ENCODE measurements at places on chromosomes 2 and 18.

DNA sequence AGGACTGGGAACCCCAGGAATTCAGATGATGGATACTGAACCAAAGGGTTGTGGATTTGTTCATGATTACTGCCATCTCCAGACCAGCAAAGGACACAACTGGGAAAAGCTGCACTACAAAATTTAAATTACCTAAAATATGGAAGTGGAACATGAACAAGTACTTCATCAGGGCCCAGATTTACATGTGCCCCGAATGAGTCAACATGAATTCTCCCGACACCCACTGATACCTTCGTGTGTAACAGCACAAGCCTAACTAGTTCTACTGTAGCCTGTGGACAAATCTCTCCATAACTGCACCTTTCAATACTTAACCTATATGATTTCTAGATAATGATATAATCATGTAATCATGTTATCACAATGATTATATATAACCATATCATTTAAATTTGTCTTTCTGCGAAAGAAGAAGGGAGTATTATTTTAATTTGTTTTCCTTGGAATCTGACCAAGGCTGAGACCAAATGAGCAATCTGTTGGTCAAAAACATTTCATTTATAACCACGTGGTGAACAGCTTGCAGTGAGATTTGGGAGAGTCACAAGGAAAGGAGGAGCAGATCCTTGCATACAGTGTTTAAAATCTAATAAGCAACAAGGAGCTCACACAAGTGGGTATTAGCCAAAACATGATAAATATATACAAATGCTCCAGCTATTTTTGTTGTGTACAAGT lies 70.5 kb downstream of the CACNB4 start:
- no peak for DNase-seq

DNA sequence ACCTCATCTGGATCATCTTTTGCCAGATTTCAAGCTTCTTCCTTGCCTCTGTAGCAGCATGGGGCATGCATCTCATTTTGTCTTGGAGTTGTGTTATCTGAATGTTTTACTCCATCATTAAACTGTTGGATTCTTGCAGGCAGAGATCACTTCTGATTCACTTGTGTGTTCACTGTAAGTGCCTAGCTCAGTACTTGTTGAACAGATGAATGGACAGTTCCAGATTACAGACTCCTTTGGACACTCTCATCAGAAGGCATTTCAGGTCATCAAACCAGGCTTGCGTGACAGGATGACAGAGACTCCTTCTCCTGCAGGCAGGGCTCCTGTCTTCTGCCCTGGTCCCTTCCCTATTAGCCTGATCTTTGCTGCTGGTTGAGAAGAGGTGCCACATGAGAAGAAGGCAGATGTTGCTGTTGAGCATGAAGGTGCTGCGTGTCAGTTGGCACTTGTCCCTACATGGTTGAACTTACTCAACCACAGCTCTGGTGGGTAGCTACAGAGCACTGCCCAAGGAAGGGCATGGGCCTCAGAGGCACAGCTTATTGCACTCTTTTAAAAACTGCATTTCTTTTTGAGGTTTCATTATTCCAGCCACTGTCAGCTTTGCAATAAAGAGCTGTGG lies 58.9 kb downstream of the INPP4A start:
- no peak for DNase-seq

- no peak for DNase-seq
Measured at GRCh38 chr2:208674919-208675318, 268.3 kb downstream of the PTH2R start.

- no peak for DNase-seq
Measured at GRCh38 chr2:84875213-84875560, 5.7 kb downstream of the TRABD2A start.

DNA sequence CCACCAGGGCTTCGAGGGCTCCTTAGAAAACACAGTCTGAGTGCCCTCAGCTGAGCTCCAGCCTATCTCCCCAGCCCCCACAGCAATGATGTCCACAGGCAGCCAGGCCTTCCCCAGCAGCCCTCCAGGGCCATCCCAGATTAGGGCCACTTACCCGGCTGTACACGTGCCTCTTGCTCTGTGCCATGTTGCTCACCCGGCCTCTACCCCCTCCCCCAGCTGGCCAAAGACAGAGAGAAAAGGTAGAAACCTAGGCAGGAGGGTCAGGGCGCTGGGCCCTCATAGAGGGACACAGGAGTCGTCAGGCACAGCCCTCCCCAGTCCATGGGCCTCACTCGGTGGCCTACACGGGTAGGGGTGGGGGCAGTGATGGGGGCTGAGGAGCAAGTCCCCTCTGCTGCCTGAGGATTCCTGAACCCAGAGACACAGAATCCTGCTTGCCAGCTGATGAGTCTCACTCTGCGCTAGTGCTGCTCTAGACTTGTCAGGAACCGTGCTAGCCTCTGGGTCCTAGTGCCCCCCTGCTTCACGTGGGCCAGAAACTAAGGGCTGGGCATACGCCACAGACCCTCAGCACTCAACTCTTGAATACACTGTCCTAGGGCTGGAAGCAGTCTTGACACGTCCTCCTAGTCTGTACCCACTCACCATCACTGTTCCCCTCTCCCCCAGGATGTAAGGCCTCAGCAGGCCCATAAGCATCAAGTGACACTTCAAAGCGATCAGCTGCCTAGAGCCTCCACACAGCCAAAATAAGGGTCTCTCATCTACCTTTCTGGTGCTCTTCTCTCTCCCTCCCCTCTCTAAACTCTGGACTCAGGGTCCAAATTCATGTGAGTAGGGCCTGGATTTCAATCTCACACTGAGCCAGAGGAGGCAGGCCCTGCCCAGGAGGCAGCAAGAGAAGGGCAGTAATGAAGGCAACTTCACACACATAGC lies at the start of gene DCTN1:
TSS of gene DCTN1 (minus strand) at position 461 of the 939 bp plus-strand sequence. CDS start at position 187, 274 bp downstream.
- DNase-seq: no peak

DNA sequence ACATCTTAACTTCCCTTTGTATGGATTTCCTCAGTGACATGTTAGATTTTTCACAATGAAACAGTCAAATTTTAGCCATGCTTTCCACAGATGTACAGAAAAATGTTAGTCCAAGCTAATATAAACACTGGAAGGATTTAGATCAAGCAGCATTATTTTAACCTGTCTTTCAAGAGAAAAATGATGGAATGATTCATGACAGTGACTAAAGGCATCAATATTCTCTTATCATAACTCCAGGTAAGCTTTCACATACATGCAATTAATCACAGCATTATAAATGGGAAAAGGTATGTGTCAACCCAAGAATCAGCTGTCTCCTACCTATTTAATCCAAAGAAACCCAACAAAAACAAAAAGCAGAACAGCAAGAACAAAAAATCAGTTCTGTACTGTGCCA lies 92.7 kb downstream of the NCKAP5 start:
- no peak for DNase-seq

DNA sequence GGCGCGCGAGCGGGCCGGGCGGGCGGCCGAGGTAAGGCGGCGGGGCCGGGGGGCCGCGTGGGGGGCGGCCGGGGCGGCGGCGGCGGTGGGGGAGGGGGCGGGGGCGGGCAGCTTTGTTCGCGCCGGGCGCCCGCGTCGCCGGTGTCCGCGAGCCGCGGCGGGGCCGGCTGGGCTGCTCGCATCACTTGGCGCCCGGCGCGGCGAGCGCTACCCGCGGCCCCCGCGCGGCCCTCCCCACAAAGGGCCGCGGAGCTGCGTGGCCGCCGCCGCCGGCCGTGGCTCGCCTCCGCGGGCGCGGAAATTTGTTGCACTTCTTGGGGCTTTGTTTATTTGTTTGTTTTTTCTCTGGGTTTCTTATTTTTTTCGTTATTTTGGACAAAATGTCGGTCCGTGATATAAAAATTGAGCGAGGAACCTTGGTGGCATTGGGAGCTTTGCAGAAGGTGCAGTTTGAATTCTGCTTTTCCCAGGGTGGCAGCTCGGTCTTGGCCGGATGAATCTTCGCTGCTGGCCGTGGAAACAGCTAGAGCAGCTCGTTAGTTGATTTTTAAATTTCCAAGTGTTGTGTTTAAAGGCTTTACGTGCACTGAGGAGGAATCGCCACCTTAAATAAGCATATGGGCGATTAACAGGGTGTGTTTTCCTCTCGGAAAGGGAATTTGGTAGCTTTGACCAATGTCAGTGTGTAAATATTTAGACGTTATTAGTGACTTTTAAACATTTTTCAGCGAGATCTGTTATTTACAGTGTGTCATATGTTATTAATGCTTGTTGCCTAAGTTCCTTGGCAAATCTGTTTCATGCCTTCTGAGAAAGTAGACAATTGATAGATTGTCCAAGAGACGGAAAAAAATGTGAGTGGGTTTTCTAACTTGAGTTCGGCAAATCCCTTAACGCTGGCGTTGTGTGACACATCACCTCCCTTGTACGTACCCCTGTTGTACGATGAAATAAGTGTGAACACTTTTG lies 822 bp downstream of the UBE2E3 start:
- no peak for DNase-seq

- DNase-seq: no peak
Measured at GRCh38 chr2:221629468-221629867, 57.4 kb upstream of the EPHA4 start.

DNA sequence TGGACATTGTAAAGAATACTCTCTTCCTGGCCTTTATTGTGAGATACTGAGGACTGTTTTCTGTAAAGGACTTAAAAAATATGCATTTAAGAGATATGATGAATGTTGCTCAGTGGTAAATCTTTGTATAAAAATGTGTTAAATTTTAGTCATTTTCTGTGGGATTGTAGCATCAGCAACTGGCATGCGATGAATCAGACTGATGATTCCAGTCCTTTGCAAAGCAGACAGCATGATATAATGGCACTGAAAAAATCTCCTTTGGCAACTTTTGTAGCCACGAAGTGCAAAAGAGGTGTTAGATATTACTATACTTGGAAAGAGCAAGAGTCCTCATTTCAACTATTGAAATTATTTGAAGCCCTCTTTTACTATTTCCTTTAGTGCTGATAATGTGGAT lies 678.7 kb downstream of the PLCL1 start:
- no peak for DNase-seq

GRCh38 chr2:188897096-188897495 lies 77.1 kb upstream of the COL3A1 start:
- DNase-seq: no peak

DNA sequence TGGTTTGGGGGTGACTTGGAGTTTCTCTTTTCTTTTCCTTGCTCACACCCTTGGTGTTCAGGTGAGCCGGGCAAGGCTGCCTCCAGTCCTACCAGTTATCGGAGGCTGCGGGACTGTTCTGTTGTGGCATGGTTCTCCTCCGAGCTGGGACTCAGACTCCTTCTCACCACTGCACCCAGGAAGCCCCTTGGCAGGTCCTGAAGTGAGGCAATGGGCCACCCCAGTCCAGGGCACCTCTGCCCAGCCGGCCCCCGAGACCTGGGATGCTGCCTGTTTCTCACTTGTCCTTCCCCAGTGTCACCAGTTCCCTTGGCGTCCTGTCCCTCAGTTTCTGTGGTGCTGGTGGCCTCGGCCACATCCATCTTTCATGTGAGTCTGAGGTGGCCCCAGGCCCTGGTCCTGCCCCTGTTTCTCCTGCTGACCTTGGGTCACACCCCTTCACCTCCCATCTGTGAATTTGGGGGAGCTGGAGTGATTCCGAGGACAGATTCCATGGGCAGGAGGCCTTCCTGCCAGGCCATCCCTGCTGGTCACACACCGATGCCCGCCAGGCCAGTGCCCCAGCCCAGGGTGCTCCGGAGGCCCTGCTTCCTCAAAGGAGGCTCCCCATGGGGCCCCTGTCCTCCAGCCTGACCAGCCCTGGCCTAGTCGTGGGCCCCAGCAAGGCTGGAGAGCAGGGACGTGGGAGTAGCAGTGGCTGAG lies 6.6 kb upstream of the KLHL30 start:
- DNase-seq: no peak

DNA sequence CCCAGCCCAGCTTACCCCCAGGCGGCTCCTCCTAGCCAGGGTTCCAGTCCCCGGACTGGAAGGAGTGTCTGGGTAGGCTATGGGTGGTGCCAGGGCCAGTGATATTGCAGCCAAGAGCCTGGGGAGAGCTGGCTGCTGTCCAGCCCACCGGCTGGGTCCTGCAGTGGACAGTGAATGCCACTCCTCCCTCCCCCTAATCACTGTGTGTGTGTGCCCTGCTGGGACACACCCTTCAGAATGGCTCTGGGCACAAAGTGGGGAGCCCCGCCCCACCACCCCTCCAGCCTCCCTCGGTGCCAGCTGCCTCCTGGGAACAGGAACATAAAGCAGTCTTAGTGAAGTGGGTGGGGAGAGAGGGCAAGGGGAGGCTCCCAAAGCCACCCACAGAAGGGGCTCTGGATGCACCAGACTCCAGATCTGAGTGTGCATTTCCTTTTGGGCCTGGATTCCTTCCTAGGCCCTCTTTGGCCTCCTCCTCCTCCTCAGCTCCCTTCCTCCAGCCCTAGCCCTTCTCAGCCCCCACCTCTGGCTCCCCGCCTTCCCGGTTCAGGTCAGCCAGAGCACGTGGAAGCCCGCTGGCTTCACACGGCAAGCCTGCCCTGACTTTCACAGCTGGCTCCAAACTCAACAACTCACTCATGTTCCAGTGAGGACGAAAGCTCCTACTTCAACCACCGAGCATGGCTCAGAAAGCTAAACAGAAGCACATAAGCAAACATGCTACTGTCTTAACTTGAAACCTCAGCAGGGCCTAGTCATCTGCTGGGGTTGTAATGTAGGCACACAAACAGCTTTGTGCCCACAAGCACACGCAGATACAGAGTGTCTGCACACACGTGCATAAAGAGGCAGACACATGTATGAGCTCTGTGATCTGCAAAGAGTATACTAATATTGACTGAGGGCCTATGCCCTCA lies 209.2 kb upstream of the SMAD2 start:
- DNase-seq: no peak

DNA sequence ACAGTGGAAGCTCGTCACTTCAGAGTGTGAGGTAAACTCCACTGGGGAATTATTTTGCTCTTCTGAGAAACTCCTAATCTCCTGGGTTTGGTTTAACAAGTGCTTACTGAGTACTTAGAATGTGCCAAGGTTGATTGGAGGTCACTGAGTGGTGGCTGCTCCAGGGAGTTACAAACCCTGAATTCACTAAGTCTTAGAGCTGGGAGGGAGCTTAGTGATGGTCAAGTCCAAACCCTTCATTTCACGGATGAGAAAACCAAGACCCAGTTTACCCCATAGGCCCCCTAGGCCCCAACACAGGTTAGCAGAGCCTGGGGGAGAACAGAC lies 52.0 kb downstream of the SLC4A5 start:
- no peak for DNase-seq

- DNase-seq: no peak
Measured at GRCh38 chr2:33015421-33016142, 68.8 kb downstream of the LTBP1 start.

GRCh38 chr2:1546023-1546591 lies 132.8 kb downstream of the TPO start:
- no peak for DNase-seq

GRCh38 chr2:100818606-100819369 lies 1.2 kb upstream of the NPAS2 start:
- no peak for DNase-seq

DNA sequence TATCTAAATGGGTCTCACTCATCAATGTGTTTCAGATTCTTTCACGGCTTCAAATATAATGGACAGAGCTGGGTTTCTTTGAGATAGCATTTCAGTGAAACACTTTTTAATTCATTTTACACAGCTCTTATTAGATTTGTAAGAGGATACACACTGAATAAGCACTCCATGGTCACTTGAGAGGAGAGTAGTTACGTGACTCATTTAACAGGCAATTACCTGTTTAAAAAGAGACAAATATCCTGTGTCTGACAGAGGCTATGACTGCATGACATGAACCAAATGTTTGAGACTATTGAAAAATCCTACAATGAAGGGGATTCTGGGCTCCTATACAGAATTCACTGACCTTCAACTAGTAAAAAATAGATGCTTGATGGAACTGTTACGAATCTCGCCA lies 786.9 kb downstream of the EPHA4 start:
- no peak for DNase-seq

All from activated CD8-positive, alpha-beta memory T cell treated with anti-CD3 and anti-CD28 coated beads for 1 hour (primary cell).